ENCODE measurements at places on chromosomes 2 and 18.

DNA sequence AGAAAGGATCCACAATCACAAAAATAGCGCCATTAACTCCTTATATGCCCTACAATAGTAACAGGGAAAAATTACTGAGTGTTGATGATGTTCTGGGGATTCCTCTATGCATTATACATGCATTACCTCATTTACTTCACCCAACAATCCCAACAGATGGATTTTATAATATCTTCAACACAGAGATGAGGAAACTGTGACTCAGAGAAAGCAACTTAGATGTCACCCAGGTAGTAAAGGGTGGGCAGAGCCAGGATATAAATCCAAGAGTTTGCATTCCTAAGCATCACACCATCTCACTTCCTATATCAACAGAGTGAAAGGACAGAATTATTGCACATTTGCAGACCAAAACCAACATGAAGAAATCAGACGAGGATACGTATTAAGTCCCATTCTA, 144.2 kb downstream of the TCF4 start:
- no peak for DNase-seq

DNA sequence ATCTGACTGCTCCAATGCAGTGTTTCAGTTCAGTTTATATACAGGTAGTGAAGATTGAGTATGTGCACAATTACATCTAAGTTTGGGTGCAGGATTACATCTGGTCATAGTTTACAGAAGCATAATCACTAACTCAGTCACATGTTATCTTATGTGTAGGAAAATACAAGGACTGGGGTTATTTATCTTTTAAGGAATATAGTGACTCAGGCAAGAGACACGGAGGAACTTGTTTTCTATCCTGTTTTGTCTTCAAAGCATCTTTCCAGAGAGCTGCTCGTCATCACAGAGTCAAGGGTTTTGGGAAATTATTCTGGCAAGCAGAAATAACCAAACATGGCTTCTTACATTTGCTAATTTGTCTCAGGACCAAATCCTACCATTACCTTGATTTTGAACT, 1371.5 kb upstream of the TMEFF2 start:
- DNase-seq: no peak

- no peak for DNase-seq
Observed at GRCh38 chr2:181646415-181646987, 10.4 kb downstream of the CERKL start.

- DNase-seq: no peak
Observed at GRCh38 chr18:5746844-5747243, 148.5 kb downstream of the TMEM200C start.

DNA sequence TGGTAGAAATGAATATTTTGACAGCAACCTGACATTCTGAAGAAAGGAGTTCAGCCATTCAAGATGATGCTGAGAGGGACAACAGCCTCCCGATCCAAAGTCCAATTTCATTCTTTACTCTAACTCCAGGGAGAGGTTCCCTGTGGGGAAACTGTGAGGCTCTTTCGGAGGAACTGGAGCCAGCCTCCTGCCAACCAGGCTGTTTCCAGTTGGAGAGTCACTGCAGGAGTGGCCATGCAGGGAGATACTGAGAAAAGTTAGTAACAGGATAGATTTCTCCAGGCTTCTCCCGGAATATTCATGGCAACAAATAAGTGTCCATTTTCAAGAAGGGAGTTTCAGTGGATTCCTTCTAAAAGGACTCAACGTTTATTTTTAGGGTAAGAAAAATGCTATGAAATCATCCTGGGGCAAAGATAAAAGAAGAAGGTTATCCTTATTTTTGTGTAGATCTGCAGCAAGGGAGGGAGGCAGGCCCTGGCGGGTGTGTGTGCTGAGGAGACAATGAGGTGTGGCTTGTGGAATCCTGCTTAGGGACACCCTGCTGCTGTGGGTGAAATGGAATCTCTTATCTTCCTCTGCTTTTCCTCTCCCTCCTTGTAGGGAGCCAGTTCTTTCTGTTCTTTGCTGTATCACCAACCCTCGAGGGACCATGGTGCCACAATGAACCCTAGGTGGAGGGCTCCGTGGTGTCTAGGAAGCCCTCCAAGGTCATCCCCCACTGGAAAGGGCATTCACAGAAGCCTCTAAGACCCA, 18.1 kb downstream of the KLHL14 start:
- DNase-seq: no peak

- no peak for DNase-seq
Observed at GRCh38 chr2:191171286-191171685, 20.5 kb upstream of the STAT4 start.

GRCh38 chr2:73366060-73366459, 19.6 kb upstream of the ALMS1 start:
- no peak for DNase-seq

- DNase-seq: no peak
Observed at GRCh38 chr2:235004329-235004903, 52.6 kb downstream of the SH3BP4 start.

- no peak for DNase-seq
Observed at GRCh38 chr18:76544511-76545345, 49.7 kb upstream of the ZNF516 start.

- no peak for DNase-seq
Observed at GRCh38 chr2:12773586-12774394, 57.1 kb downstream of the TRIB2 start.

GRCh38 chr18:48838921-48839818, 111.6 kb downstream of the SMAD7 start:
- no peak for DNase-seq
